ENCODE measurements at places on chromosomes 7 and 10. TPM values are rescaled to one million over a fixed set of nuclear protein-coding genes. Genes with fewer than 3 reads are reported as not detected.

DNA sequence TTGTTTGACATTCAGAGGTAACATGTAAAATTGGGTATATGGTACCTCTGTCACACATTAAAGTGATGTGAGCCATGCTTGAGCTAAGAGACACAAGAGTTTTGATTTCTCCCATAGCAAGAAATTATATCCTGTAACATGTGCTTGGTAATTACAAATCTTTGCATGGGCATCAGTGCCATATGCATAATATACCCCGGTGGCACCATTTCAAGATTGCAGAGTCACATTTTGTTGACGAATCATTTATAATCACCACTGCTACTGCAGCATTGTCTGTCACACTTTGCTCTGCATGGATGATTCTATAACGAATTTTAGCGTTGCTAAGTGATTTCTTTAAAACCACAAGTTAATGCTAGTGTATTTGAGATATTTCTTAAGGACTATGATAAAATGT, 443.7 kb upstream of the LRRN3 start:
- DNase-seq, result no peak

DNA sequence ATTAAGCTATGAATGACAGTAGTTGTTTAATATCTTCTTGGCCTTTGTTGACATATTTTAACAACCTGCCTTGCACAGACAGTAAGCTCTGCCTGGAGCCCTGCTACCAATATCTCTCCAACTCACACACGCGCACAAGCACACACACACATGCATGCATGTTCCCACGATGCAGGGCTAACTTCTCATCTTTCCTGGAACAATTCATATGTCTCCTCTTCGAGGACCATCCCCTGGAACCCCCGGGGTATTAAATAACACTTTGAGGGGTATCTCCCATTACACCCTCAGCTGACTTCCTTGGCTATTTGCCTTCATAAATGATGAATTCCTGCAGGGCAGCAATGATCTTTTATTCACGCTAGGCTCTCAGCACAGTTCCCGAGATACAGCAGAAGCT, 258.0 kb downstream of the TRIL start:
- DNase-seq, result no peak

DNA sequence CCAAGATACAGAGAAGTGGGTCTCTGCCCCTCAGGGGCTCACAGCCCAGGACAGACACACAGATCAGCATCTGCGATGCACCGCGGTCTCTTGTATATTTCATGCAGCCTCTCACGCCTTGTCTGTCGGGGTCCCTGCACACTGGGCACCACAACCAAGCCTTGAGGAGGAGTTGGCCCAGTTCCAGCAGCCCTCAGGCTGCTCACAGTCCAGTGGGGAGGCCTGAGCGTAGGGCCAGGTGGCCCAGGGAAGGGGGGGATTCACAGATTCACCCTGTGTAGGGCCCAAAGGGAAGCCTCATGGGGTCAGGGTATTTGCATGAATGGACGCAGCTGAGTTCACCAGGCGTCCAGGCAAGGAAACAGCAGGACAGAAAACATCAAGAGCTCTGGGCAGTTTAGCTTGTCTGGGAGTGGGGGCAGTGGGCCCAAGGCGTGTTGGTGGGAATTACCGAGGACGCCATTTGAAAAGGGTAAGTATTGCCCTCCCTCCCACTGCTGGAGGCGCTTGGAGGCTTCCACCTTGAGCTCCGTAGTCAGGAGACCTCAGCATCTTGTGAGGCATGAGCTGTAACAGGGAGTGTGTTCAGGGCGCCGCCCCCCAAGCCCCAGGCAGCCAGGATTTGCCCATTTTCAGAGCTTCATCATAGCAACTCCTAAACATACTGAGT, 129.1 kb upstream of the CHST15 start:
- no peak for DNase-seq

DNA sequence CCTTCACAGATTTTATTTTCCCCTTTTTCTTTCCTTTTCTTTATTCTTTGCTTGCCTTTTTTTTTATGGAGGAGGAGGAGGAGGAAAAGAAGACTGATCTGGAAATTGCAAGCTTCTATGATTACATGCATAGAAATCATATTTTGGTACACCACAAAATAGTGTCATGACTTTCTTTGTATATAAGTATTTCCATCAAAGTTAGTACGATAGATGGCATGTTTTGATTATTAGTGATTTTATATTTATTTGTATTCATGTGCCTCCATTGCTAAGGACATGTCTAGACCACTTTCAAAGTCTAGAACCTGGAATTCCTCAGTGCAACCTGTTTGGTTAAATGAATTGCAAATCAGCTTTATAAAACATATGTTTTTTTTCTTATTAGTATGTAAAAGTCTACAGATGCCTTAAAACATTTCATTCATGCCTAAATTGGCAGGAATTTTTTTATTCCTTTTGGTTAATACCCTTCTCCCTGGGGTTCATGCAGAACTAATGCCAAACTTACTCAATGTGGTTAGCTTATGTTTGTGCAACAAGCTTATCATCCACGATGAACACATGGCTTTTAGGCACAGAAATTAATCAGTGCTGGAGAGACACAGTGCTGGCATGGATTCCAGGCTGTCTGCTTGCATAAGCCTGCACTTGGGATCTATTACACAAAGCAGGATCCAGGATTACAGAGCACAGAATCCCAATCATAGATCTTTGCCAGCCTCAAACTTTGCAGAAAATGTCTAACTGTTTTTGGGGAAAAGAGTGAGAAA, 213.1 kb downstream of the CHRM2 start:
- no peak for DNase-seq

DNA sequence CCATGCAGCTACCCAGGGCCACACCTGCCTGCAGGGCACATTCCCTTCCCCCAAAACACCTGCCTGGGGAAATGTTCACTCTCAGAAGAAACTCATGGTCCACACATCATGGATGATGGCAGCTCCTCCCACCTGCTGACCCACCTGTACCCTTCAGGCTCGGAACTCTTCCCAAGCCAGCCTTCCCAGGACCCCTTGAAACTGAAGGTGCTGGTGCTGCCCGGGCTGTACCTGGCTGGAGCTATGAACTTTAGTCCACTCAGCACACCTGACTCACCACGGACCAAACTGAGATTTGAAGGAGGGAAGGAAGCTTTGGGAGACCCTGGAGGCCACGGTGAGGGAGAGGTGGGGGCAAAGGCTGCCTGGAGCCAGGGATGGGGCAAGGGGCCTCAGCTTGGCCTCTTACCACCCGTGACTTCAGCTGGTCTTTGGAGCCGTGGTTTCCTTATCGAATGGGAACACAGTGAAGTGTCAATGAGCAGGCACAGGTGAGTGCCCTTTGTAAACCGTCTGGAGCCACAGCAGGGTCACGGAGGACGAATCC, 30.1 kb upstream of the INPP5A start:
- no peak for DNase-seq

GRCh38 chr7:129678606-129679005, 67.1 kb downstream of the NRF1 start:
- no peak for DNase-seq

The CTAGE15 gene
- total RNA-seq, result 1.2 TPM

- no peak for DNase-seq
Measured at GRCh38 chr7:127717502-127718339, 65.7 kb downstream of the SND1 start.

GRCh38 chr7:90053094-90053493, 101.2 kb upstream of the STEAP1 start:
- DNase-seq, result no peak

DNA sequence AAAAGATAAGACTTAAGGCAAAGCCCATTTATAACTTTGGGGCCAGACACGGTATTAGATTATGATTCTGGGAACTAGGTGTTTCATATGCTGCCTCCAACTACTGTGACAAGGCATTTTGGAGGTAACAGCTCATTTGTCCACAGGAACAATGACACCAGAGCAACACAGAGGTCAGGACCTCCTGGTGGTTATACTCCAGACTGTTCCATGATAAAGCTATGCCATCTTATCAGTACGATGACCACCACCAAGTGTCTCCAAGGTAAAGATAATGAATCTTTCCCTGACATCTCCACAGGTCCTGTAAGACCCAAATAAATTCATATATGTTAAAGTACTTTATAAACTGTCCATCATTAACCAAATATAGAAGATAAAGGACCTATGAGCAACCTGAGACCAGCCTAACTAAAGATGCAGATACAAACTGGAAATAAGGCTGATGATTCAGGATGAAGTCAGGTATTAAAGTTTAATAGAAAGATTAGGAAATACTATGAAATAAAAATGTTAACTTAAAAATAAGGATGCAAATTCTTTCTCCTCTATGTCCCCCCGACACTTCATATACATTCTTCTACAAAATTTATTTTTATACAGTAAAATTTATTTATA, 26.2 kb downstream of the CUL2 start:
- no peak for DNase-seq

- DNase-seq, result no peak
Measured at GRCh38 chr7:108310351-108310750, 145.9 kb downstream of the NRCAM start.

DNA sequence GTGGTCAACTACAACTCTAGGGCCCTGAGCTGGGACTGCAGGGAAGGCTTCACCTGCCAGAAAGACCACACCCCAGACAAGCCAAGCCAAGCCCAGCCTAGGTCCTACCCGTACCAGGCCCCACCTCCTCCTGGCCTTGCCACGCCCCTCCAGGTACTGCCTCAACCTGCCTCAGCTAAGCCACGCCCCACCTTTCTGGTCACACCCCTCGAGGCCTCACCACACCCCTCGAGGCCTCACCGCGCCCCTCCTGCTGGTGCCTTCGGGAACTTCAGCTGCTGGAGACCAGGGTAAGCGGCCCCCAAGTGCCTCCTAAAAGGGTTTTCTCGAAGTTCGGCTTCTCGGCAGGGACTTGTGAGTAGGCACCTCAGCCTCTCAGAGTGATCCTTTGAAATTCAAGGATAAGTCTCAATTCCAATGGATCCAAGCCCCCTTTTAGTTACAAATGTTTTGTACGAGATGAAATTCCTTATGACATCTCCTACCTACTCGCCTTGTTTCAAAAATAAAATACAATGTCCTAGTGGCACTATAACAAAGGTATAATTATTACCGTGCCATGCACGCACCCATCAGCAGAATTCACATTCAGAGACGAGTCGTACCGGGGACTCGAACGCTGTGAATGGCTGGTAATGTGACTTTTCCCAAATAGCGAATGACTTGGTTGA, 171.2 kb downstream of the ARHGAP21 start:
- DNase-seq, result peak; percentile 83

GRCh38 chr10:55242544-55242943, 441.5 kb upstream of the PCDH15 start:
- no peak for DNase-seq

DNA sequence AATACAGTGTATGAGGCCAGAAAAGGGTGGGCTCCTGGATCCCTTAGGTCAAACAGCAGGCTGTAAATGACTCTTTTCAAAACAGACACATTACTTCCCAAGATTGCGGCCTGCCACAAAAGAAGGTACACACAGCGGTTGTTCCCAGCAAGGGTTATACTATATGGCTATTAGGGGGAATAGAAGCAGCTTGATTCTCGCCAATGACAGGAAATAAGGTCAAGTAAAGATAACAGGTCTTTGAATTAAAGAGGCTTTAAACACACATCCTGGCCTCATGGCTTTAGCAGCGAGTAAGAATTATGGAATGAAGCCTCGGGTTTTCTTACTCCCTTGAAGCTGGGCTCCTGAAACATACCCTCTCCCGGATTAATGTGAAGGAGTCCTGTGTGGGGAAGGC, 58.3 kb downstream of the CYP26A1 start:
- DNase-seq, result no peak

DNA sequence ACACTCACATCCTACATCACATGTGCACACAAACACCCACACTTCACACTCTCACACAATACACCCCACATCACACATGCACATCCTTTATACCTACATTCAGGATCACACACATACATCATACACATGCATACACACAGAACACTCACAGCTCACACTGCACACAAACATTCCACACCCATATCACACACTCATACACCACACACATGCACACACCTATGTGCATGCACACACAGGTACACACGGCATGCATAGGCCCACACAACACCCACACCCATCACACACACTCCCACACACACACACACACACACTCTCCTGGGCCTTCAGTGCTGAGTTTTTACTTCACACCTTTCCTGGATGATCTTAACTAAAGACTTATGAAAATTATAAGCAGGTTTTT, 220.5 kb downstream of the DNAJB6 start:
- no peak for DNase-seq

The CRYGN gene
- total RNA-seq, result not detected

The ALOX5 gene
- total RNA-seq, result 6.1 TPM

GRCh38 chr7:36667007-36667745, 57.1 kb downstream of the AOAH start:
- DNase-seq, result no peak

GRCh38 chr10:123249894-123250293, 95.7 kb downstream of the BUB3 start:
- DNase-seq, result no peak

GRCh38 chr7:111864291-111864976, 302.1 kb upstream of the IMMP2L start:
- DNase-seq, result no peak

The EEPD1 gene
- total RNA-seq, result 4.2 TPM

DNA sequence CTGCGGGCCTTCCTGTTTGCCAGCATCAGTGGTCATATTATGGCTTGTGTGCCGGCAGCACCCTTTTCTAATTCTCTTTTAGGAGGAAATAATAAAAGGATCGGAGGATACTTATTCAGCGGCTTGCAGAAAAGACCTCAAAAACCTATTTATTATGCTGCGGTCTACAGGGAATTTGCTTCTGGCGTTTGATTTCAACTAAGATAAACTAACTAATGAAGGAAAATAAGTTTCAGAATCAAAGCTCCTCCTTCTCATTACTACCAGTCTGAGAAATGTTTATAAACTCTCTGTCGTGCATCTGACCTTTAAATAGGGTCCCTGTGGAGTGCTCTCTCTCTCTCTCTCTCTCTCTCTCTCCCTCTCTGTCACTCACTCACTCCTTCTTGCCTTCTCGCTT, 335.0 kb upstream of the GLI3 start:
- no peak for DNase-seq

GRCh38 chr10:55283031-55283430, 482.0 kb upstream of the PCDH15 start:
- DNase-seq, result no peak

DNA sequence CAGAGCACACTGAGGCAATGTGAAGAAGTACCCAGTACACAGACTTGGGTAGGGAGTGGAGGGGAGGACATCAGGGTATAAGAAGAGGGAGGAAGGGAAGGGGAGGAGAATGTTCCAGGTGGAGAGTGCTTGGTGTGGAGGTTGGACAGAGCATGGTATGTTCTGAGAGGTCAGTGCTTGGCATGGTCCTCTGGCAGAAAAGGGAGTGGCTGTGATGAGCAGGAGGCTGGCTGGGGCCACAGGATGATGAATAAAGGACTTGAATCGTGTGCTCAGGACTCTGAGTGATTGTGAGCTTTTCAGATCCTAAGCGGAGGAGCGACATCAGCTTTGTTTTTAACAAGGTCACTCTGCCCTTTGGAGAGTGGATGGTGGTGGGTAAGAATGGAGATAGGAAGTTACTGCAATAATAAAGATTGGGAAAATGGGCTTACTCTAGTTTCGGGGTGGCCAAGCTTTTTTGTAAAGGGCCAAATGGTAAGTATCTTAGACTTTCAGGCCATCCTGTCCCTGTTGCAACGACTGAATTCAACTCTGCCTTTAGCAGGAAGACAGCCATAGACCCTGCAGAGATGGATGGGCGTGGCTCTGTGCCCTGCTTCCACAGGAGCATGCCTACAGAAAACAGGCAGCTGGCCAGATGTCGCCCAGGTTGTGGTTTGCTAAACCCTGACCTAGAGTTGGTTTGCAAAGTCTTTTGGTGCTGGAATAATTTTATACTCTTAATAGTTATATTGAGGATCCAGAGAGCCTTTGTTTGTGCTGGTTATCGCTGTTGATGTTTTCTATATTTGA, 8.4 kb downstream of the PPP2R2D start:
- no peak for DNase-seq

- no peak for DNase-seq
Measured at GRCh38 chr7:20350518-20350951, 19.8 kb downstream of the ITGB8 start.

The DPP6 gene
- total RNA-seq, result not detected
